ENCODE measurements at places on chromosomes 2 and 18.

DNA sequence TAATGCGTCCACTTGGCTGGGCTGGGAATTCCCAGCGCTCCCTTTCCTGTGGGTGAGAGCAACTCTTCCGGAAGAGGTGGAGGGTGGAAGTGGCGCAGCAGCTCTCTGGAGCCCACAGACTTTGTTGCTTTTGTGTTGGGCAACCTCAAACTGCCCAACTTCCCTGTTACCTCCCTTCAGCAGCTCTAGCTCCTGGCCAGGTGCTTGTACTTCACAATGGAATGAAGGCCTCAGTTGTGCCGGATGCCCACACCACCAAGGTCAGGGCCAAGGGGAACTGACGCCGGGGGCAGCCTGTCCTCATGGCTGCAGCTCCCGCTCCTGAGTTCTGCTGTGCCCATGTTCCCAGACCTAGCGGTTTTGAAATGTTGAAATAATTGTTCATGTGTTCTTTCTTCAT is 322.9 kb downstream of the GALR1 start:
- DNase-seq = no peak

- DNase-seq = no peak
Measured at GRCh38 chr2:72496479-72496878, 329.4 kb downstream of the EXOC6B start.

- no peak for DNase-seq
Measured at GRCh38 chr2:43038696-43039094, 187.7 kb downstream of the ZFP36L2 start.

- DNase-seq = no peak
Measured at GRCh38 chr2:101152272-101153076, 1.3 kb upstream of the TBC1D8 start.

GRCh38 chr2:45706033-45706432 is 54.6 kb downstream of the PRKCE start:
- DNase-seq = peak; percentile 18

- no peak for DNase-seq
Measured at GRCh38 chr2:104049981-104050380, 803.9 kb upstream of the POU3F3 start.

GRCh38 chr18:46156124-46156745 is 52.0 kb downstream of the HAUS1 start:
- no peak for DNase-seq

DNA sequence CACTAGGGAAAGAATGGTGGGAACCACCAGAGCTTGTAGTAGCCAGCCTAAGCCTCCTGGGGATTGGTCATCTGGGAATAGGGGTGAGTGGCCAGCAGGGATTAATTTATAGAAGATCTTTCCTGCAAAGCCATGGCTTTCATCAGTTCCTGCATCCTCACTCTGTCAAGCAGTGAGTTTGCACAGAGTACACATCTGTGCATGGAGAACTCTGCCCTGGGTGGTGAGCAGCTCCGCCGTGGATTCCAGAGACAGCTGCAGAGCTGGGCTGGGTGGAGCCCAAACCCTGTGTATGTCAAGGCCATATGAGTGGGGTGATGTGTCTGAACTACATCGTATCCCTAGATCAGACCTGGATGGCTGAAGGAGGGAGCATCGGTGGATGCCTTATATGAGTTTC is 182.2 kb downstream of the GLI2 start:
- no peak for DNase-seq

- DNase-seq = no peak
Measured at GRCh38 chr2:207251573-207252192, 85.9 kb upstream of the KLF7 start.

GRCh38 chr2:199928626-199929025 is 17.5 kb downstream of the C2orf69 start:
- DNase-seq = no peak

- DNase-seq = no peak
Measured at GRCh38 chr2:71372042-71372441, 40.5 kb downstream of the ZNF638 start.

DNA sequence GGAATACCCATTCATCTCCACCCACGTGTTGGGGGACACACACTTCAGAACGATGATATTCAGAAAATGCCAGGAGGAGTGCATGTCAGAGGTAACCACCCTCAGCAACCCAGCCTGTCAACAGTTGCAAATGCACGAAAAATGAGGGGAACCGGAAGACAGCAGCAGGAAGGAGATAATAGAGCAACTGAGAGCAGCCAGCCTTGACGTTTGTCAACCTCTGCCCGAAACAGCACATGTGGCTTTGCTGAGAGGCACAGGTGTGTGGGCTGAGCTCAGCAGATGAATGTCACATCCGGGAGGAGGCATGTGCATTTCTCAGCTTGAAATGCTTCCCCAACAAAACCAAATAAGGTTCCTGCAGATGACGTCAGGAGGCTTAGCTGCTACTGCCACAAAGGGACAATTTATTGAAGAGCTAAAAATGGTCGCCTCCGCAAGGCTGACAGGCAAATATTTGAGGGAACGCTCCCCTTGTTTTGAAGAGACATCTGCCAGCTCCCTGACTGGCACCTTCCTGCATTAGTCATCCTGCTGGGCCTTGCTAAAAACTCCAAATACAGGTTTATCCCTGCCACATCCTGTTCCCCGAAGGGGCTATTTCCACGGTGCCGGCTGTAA is 419.0 kb downstream of the NBAS start:
- DNase-seq = no peak

DNA sequence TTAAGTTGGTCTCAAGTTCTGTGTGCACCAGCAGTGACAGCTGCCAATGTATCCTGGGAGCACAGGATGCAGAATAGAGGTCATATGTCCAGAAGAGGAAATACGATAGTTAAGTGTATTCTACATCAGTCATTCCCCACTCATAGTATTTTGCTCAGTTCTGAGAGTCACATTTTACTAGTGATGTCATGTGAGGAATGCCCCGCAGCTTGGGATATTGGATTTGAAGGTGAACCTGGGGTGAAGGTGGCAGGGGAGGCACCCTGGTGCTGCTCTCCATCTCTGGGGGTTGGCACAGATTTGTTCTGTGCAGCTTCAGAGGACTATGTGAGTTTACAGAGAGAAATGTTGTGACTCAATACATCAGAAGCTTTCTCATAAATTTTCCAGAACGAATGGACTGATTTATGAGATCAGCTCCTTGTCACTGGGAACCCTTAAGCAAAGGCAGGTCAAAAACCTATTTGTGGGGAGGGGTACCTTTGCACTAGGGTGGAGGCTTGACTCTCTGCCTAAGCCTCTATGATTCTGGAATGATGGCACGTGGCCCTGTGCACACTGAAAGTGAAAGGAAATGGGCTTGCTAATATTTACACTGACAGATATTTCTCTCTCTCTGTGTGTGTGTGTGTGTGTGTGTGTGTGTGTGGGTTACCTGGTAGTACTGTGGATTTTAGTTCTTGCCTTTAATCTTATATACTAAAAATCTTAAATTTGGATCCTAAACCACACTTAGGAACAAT is 95.9 kb downstream of the NEB start:
- DNase-seq = no peak

- no peak for DNase-seq
Measured at GRCh38 chr2:126849991-126850535, 48.6 kb upstream of the TEX51 start.

GRCh38 chr18:49859021-49859359 is 45.7 kb upstream of the ACAA2 start:
- DNase-seq = no peak

DNA sequence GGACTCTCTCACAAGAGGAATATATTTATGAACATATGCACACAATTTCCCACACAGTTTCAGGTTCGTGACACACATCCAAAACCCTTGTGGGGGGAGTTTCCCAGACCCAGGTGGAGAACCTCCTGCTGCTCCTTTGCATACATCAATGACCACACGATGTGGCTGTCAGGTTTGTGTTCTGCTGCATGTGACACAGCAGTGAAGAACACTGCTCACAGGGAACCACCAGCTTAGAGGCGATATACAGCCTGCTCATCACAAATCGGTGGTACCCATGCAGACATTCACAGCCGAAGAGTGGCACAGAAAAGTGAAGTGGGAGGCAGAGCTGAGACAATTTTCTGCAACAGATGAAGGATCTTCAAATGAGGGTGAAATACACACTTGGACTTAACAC is 175.6 kb upstream of the ZFP36L2 start:
- no peak for DNase-seq
